ENCODE measurements at places on chromosomes 1 and 21.

DNA sequence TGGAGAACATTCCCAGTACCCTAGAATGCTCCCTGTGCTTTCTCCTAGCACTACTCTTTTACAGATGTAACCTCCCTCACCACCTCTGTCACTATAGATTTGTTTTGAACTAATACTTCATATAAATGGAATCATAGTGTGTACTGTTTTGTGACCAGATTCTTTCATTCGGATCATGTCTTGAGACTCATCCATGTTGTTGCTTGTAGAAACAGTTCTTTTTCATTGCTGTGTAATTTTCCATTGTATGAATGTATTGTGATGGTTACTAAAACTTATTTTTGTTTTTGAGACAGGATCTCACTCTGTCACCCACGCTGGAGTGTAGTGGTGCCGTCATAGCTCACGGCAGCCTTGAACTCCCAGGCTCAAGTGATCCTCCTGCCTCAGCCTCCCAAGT, 2.7 kb downstream of the MAST2 start:
- DNase-seq, result no peak

GRCh38 chr1:25109531-25109951, 122.8 kb downstream of the SYF2 start:
- no peak for DNase-seq

- DNase-seq, result no peak
Observed at GRCh38 chr1:218735436-218736032, 390.4 kb downstream of the TGFB2 start.

DNA sequence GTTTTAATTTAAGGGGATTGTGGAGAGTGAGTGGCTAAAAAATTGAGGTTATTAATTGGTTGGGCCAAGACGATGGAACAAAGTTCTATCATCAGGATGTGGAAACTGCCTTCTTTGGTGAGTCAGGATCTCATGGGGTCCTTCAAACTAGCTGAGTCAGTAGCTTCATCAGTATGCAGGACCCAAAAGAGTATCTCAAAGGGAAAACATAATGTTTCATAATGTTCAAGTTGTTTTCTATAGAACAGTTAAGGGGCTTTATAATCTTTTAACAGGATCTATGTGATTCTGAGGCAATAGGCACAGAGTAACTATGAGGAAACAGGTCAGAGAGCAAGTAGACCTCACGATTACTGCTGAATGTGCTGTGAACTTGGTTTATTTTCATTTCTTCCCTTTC, 3.2 kb upstream of the OLFML2B start:
- no peak for DNase-seq

DNA sequence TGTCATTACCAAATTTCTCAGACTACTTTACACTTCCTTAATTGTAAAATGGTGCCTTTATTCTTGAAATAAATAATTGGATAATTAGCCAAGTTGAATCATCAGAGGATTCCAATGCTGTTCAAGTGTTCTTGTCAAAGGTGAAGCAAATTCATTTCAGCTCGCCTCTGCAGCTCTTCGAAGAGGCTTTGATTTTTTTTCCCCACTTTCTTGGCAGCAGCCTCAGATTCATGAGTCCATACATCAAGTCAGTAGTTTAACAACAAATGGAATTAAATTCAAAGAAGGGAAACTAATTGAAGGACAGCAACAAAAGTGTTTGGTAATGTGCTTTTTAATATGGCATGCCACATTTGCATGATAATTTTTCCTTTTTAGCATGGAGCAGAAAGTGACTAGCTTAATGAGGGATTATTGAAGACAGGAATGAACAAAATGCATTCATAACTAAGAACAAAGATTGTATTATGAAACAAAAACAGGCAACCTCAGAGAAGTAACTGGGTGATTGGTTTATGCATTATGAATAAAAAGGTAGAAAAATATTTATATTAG, 239.0 kb downstream of the USH2A start:
- DNase-seq, result peak; percentile 64

DNA sequence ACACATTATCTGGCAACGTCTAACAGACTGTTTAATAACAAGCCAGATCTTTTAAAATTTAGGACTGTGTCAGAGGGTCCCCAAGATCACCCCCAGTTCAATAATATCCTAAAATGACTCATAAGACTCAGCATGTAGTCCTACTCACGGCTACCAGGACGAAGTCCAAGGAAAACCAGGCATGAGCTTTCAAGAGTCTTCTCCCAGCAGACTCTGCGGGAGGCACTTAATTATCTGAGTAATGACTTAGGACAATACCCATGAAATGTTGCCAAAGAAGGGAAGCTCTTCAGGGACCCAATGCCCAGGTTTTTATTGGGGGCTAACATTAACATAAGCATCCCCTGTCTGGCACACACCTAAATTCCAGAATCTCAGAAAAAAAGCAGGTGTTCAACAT, 7.0 kb downstream of the HFM1 start:
- DNase-seq, result no peak

DNA sequence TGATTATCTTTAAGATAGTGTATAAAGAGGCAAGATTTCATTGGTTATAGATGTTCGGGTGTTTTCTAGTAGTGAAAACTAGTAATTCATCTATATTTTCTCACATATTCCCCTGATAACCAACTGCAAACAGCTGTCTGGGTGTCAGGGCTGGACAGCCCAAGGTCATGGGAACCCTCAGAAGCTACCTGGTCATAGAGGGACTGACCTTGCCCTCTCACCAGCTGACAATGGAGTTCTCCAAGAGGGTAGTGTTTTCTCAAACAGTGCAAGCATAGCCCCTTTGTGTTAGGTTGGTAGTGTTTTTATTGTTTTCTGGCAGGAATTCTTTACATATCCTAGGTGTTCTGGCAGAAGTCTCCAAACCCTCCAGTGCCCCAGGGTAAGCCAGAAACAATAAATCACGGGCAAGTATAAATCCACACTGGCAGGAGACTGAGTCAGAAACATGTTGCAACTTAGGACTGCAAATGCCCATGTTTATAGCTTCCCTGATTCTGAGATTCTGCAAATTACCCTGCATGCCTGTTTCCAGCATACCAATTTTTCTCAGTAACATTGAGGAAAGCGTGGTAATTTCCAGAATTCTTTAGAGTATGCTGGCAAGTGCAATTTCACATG, 82.8 kb upstream of the ATP1A1 start:
- DNase-seq, result no peak

GRCh38 chr1:14611792-14612191, 13.3 kb downstream of the KAZN start:
- no peak for DNase-seq

GRCh38 chr1:161915051-161915503, 108.6 kb downstream of the OLFML2B start:
- DNase-seq, result no peak

GRCh38 chr1:227556288-227556687, 7.1 kb upstream of the ZNF678 start:
- no peak for DNase-seq

GRCh38 chr1:60562740-60563139, 489.2 kb upstream of the C1orf87 start:
- no peak for DNase-seq

DNA sequence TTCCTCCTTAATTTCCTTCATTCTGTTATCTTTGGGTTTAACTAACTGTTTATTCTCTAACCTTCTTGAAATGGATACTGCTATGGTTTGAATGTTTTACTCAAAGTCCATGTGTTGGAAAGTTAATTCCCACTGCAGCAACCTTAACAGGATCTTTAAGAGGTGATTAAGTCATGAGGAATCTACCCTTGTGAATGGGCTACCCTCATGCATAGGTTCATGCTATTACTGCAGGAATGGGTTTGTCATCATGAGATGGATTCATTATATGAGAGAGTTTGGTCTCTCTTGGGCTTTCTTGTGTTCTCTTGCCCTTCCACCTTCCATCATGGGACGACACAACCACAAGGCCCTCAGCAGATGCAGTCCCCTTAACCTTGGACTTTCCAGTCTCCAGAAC, 516.9 kb downstream of the ADGRL2 start:
- DNase-seq, result no peak

GRCh38 chr1:15214527-15214926, 32.5 kb upstream of the FHAD1 start:
- no peak for DNase-seq

- DNase-seq, result no peak
Observed at GRCh38 chr1:237033804-237034203, 8.2 kb upstream of the RYR2 start.

GRCh38 chr21:35034203-35034926, 14.7 kb downstream of the RUNX1 start:
- no peak for DNase-seq

DNA sequence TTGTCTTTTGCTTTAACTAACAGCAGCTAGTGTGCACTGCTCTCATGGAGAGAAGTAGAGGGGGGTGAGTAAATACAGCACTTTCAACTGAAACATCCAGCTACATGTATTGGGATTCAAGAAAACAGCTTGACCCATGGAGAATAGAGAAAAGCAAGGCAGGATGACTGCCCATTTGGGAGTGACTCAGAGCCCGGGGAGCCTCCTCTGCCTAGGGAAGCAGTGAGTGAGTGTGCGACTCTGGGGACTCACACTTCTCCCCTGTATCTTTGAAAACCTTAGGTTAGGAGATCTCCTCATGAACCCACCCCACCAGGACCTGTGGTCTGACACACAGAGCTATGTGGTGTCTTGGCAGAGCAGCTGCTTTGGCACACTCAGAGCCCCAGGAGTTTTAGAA, 82.0 kb upstream of the PTGFR start:
- no peak for DNase-seq

GRCh38 chr1:79259390-79260336, 253.1 kb upstream of the ADGRL4 start:
- peak; percentile 19 for DNase-seq

DNA sequence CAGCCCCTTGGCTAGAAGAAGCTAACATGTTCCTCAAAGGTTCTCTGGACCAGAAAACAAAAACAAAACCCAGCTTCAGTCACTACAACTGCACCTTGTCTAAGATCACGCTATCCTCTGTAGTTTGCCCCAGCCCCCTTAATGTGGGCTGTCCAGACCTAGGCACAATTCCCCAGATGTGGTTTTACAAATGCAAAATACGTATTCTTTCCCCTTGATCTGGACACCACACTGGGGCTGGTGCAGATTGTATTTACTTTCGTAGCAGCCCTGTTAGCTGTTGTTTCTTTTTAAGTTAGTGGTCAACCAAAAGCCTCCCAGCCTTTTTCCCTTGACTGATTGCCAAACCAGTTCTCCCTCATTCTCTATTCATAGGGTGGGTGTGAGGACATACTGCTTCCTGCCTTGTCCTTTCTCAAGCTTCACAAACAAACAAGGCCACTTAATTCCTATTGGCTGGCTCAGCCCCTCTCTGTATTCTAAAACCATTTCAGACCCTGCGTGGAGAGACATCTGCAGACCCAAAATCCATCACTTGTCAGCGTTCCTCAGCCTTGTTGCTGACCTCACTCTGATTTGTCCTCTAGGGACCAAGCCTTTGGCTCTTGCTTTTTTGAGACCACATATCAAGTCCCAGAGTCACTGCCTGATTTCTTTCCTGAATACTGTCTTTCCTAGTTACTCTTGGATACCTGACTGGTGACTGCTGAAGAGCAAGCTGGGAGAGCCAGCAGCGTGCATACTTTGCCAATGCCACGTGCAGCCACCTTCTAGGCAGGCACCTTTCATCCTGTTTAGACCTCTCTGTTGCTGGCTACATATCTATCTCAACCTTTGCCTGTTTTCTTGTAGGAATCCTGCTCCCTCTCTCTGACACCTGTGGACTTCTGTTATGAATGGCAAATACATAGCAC, 96.4 kb upstream of the RAB3GAP2 start:
- DNase-seq, result no peak

DNA sequence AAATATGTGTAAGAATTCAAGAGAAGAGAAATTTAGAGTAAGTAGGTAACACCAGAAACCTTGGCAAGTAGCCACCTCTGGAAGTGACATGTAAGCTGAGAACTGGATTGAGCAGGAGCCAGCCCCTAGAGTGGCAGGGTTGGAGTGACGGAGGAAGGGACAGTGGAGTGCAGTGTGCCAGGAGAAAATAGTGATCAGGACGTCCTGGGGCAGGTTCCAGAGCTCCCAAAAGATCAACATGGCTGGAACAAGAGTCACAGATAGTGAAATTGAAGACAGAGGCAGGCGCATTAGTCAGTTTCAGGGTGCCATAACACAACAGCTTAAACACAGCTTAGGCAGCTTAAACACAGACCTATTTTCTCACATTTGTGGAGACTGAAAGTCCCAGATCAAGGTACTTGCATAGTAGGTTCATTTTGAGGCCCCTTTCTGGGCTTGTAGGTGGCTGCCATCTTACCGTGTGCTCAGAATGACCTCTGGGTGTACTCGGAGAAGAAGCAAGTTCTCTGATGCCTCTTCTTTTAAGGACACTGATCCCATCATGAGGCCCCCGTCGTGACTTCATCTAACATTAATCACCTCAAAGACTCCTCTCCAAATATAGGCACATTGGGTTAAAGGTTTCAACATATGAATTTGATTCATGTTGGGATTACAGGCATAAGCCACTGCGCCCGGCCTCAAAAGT, 37.2 kb downstream of the GNPAT start:
- no peak for DNase-seq

- DNase-seq, result no peak
Observed at GRCh38 chr1:15328351-15329103, 81.2 kb upstream of the EFHD2 start.

DNA sequence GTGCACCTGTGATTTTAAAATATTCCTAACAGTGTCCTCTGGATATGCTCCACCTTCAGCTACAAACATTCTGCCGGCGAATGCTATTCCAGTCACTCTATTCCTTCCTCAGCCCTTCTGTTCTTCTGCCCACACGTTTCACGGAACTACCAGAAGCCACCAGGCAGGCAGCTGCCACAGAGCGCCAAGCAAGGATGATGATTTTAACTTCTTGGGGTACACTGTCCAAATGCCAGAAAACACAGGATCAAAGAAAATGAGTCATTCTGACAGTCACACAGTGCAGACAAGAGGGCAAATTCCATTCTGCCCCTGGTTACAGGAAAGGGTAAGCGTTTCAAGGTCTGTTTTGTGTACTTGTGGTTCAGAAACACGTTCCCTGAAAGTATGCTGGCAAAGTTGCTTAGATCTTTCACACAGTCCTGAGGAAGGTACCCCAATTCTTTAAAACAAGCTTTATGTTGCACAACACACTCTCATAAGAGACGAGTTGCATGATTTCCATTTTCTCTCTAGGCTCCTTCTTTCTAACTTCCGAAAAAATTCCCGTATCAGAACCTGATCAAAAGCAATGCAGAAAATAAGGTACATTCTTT, 508.3 kb upstream of the PKN2 start:
- DNase-seq, result no peak

DNA sequence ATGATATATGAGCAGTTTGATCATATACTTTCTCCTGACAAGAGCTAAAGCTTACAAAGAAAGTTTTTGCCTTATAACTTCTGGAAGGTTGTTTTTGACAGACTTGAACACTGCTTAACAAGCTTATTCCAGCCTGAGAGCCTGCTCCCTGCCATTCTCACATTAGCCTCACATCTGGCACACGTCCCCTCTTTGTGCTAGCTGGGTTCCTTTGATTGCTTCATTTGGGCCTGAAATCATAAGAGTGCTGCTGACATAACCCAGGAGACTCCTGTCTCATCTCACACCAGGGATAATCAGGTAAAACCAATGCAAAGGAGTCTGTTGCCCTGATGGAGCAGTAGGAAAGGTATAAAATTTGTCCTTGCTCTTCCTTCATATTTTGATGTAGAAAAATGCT, 1411.7 kb upstream of the B3GALT2 start:
- no peak for DNase-seq
